ENCODE measurements at places on chromosomes 12 and 14.

- DNase-seq, result peak; percentile 6
Measured at GRCh38 chr12:63917864-63918799, 73.6 kb downstream of the SRGAP1 start.

DNA sequence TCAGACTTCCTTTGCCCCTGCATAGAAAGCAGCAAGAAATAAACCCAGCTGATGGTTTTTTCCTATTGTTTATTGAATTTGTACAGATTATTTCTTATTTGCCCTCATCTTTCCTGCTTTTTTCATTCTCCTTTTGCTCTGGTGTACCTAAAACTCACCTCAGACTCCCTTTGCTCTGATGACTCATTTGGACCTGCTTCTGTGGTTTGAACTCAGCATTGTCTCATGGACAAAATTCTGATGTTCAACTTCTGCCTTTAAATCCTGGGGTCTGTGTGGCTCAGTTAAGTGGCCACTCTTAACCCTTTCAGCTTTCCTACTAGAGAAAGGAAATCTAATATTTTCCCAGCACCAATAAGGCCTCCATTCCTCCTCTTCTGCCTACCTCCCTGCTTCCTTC lies 3.5 kb upstream of the SENP1 start:
- no peak for DNase-seq

DNA sequence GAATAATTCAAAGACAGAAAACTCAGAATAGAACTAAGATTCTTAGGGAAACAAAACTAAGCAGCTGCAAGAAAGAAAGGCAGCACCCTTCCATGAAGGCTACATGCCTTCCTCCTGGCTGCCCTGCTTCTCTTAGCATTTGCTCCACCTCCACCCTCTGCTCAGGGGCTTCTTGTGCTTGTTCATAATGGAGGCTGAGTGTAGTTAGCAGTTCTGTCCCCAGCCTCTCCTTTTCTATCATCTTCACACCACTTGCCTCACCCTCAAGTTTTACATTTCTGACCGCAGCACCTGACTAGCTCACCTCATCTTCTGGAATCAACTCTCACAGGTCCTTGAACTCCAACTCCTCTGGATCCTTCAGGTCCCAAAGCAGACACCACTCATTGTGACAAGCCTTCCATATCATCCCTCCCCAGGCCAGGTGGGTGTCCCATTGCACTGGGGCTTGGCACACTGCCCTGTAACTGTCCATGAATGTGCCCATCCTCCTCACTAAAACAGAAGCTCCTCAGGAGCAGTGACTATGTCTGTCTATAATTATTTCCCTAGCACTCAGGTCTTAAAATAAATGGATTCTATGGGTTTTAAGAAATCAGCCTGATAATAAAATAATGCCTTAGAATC lies 139.1 kb downstream of the TMTC1 start:
- no peak for DNase-seq

- no peak for DNase-seq
Measured at GRCh38 chr12:109222062-109222461, 87.0 kb downstream of the FOXN4 start.

GRCh38 chr14:96104469-96105057 lies 65.4 kb downstream of the C14orf132 start:
- no peak for DNase-seq

DNA sequence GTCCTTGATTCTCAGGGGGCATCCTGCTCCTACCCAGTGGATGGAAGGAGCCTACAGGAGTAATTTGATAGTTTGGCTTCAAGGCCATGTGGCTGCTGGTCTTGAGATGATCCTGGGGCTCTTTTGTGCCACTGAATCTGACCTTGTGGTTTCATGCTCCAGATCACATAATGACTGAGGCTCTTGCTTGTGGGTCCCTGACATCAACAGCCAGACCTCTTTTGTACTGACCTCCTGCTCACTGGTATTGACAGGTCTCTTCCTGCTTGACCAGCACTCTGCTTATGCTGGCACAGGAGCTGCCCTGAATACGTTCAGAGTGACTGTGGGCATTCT lies 23.2 kb upstream of the JPH4 start:
- DNase-seq, result no peak

DNA sequence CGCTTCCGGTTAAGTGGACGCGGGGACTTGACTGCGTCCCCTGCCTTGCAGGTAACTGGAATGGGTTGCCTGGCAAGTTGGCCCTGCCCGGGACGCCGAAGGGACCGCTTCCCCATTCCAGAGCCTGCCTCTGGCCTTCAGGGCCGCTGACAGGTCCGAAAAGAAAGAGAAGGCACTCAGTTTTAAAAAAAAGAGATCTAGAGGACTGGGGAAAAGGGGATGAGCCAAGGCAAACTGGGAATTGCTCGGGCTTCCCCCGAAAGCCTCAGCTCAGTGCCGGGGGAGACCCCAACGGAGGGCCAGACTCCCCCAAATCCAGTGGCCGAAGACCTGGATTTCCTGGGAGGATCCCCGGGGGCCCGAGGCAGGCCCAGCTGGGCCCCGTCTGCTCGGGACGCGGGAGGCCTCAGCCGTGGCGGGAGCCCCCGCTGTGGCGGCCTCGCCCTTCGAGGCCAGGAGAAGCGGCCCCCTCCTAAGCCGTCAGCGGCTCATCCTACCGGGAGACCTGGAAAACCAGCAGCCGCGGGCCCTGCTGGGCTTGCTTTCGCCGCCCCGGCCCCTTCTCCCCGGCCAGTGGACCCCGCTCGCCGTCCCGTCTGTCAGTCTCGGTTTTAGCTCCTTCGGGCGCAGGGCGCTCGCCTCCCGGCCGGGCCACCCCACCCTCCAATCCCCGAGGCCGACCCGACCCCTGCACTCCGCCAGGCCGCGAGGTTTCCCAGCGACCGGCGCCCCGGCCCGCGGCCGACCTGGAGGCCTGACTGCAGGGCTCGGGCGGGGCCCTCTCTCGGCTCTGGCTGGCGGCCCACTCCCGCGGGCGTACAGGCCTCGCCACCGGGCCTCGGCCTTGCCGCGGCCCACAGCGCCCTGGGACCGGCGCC lies 12.5 kb downstream of the OTX2 start:
- DNase-seq, result no peak

DNA sequence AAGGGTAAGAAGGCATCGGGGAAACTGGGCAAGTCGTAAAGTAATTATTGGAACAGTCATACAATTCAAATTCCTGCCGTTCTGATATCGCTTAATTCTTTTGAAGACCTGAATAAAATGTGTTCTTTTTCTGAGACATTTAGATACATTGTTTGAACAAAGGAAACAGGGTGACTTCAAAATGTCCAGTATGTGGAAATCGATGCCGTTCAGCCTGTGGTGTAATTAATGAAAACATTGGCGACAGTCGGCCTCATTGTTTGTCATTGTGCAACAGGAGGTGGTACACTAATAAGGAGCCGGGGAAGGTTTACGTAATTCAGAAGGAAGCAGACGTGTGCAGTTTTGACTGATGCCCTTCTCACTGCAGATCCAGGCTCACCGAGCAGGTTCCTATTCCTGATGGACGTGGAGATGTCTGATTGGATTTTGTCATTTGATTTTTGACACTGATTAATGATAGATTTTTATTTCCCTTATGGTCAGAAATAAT lies 92.7 kb downstream of the BORCS5 start:
- DNase-seq, result no peak

DNA sequence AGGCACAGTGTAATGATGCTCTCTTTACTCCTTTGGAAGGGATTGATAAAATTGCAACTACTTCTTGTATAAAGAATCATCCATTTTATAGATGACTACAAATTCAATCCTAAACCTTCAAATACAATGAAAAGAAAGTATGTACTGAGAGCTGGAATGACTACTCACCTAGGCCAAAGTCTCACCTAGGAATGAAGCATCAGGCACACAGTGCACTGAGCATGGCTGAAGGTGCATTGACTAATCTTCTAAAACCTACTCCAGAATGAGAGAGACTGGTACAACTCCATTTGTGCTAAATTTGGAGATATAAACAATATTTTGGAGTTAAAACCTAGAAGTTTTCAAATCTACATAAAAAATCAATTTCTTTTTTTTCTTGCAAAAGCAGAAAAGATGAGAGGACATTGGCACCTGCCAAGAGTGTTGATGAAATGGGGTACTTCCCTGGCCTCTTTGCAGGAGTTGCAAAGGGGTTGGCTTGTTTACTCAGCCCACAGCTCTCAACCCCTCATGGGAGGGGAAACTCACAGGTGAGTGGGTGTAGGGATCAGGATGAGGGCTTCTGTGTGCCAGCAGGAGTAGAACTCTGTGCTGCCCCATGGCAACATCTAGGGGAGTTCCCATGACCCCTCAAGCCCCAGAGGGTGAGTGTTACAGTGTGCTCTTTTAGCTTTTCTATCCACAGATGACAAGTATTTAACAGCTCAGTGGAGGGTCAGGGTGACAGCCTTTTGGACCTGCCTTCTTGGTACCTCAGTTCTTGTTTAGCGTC lies 31.3 kb downstream of the CLECL1 start:
- no peak for DNase-seq

DNA sequence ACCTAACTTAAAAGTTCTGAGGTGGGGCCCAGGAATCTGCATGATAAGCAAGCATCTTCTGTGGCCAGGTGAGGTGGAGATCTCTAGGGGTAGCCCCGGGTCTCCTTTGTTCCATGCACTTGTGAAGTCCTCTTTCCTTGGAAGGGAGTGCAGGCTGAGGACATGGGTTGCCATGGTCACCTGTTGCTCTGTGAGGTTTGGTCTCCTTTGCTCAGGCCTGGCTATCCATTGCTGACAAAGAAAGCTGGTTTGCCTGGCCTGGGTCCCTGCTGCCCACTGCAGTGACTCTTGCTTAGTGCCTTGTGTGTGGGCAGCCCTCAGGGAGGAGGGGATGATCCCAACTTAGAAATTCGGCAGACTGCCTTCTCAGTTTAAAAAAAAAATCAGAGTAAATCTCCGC lies 11.1 kb downstream of the NRXN3 start:
- no peak for DNase-seq

DNA sequence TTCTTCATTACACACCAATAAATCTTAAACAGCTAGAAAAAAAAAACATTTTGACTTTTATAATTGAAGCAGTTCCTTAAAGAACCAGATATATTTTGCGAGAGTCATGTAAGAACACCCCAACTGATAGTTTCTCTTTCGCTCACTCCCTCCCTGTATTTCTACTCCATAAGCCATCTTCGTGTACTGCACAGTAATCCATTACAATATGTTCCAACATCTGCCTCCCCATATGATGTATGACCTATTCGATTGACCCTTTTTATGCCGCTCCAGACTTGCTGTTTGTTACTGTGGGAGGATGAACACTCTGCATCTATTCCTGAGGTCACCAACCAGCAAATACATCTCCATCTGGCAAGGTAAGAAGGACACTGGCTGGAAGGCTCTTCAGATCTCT lies 331.7 kb downstream of the SOX5 start:
- DNase-seq, result no peak

- DNase-seq, result no peak
Measured at GRCh38 chr12:129848876-129849275, 54.9 kb downstream of the TMEM132D start.

DNA sequence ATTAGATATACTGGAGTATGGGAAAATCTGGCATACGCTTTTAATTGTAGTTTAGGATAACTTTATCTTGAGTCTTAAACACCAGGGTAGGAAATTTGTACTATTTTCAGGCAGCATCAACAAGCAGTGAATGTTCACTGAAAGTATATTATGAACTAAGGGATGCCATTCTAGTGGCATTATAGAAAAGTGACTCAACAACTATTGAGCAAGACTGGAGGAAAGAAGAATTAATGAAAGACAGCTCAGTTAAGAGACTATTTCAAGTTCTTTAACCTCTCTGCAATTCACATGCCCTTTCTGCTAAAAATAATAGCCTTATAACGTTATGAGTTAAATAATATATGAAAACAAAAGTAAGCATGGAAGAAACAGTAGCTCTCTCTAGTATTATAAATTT lies 343.1 kb downstream of the FSCB start:
- DNase-seq, result no peak

DNA sequence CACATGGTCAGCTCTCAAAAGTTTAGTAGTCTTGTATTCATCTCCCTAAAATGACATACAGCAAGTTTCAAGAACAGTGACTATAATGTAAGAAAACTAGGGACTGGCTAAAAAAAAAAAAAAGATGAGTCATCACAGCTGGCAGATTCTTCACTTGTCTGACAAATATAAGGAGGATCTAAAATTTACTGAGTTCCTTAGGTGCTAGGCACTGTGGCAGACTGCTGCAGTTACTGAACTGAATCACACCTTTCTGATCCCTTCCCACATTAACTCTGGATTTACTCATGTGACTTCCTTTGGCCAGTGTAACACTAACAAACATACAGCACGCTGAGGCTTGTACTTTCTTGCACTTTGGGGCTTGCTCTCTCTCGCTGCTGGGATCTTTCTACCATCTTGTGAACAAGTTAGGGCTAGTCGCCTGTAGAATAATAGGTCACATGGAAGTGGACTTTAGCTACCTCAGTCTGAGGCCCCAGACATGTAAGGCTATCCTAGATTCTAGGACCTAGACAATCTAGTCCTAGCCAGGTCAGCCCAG lies 32.1 kb downstream of the BAZ1A start:
- DNase-seq, result peak; percentile 18

DNA sequence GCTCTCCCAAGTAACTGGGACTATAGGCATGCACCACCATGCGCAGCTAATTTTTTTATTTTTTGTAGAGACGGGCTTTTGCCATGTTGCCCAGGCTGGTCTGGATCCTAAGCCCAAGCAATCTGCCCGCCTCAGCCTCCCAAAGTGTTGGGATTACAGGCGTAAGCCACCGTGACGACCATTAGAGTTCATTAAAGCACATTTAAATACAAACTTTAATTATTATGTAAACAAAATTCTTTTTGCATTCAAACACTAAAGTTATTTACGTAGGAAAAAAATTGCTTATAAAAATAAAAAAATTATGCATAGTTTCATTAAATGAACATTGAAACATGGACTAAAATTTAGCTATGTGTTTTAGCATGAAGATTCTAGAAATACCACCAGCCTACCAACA lies 7.2 kb downstream of the RPAP3 start:
- no peak for DNase-seq

GRCh38 chr14:24403294-24403998 lies 4.6 kb downstream of the NYNRIN start:
- DNase-seq, result no peak

DNA sequence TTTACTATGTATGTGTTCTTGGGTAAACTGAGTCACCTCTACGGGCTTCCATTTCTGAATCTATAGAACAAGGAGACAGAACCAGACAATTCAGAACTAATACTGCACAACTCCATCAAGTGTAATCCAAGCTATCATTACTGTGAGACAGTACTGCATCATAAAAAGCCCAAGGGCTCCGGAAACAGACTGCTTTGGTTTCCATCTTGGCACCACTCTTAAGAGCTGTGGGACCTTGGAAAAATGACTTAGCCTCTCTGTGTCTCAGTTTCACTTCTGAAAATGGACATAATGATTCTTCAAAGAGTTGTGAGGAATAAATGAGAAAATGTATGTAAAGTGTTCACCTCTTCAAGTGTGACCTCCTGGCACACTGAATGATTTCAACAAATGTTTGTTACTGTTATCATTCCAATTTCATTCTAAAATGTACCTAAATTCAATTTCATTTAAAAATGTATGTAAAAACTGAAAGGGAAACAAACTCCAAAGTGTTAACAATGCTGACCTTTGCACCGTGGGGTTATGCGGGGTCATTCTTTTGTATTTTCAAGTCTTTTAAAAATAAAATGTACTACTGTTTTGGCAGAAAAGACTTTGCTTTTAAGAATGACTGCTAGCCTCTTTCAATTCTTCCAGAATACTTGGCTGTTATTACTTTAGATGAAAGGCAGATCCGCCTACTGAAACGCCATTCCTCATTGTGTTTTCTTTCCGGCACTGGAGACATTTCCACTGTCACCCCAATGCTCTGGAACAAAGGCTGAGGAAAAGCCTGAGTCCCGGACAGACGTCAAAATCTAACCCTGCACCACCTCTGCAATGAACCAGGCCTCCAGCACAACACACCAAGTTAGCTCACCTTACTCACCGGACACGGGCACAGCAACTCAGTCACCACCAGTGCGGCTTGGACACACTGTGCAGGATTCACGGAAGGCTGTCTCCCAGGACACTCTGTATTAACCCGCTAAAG lies 62.8 kb downstream of the TMCC3 start:
- DNase-seq, result no peak

Measured in CD4-positive, alpha-beta T cell treated with Interleukin-2 at 100 ng/mL for 4 hours (primary cell).